ENCODE measurements at places on chromosomes 13 and 19.

DNA sequence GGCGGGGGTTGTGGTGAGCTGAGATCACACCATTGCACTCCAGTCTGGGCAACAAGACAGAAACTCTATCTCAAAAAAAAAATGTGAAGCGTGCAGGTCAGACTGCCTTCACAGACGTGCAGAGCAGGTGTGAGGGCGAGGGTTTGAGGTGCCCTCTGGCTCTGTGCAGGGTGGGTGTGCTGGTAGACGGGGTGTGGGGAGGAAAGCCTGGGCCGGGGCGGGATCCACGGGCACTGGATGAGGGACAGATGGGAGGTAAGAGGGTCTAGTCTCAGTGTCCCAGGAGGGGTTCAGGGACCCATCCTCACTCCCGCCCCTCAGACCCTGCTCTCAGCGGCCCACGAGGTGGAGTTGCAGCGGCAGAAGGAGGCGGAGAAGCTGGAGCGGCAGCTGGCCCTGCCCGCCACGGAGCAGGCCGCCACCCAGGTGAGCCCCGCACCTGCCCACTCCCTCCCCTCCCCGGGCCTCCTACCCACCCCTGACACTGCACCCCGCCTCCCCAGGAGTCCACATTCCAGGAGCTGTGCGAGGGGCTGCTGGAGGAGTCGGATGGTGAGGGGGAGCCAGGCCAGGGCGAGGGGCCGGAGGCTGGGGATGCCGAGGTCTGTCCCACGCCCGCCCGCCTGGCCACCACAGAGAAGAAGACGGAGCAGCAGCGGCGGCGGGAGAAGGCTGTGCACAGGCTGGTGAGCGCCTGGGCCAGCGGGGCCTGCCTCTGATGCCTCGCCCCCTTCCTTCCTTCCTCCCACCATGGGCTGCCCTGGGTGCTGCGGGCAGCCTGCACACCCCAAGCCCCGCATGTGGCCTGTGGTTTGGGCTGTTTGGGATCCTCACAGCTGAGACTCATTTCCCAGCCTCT lies 9.1 kb downstream of the NOP53 start:
- no peak for DNase-seq

DNA sequence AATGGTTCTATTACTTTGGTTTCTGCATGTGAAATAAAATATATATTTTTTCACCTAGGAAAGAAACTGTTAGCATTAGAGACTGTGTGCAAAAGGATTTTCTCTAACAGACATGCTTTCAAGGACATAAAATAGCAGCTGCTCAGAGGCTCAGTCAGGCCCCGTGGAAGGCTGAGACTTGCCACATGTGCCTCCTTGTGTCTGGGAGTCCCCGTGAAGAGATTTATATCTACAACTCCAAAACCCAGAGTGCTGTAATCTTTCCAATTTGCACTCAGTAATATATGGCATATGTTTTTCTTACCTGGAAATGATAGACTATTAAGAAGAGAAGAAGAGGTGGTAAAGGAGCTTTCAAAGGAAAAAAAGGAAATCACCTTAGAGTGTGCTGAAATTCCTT lies 371.6 kb upstream of the OBI1 start:
- no peak for DNase-seq

- DNase-seq = no peak
These were observed 8.8 kb downstream of the ZNF724 start for GRCh38 chr19:23241419-23241818.

DNA sequence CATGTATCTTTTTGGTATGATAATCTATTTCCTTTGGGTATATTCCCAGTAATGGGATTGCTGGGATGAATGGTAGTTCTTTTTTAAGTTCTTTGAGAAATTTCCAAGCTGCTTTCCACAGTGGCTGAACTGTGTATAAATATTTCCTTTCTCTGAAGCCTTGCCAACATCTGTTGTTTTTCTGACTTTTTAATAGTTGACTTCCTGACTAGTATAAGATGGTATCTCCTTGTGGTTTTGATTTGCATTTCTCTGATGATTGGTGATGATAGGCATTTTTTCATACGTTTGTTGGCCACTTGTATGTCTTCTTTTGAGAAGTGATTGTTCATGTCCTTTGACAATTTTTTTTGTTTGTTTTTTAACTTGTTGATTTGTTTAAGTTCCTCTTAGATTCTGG lies 61.6 kb upstream of the PCDH17 start:
- no peak for DNase-seq

- no peak for DNase-seq
These were observed 71.7 kb upstream of the WASF3 start for GRCh38 chr13:26485786-26486185.

- DNase-seq = no peak
These were observed 175.1 kb downstream of the ITGBL1 start for GRCh38 chr13:101627556-101627943.

DNA sequence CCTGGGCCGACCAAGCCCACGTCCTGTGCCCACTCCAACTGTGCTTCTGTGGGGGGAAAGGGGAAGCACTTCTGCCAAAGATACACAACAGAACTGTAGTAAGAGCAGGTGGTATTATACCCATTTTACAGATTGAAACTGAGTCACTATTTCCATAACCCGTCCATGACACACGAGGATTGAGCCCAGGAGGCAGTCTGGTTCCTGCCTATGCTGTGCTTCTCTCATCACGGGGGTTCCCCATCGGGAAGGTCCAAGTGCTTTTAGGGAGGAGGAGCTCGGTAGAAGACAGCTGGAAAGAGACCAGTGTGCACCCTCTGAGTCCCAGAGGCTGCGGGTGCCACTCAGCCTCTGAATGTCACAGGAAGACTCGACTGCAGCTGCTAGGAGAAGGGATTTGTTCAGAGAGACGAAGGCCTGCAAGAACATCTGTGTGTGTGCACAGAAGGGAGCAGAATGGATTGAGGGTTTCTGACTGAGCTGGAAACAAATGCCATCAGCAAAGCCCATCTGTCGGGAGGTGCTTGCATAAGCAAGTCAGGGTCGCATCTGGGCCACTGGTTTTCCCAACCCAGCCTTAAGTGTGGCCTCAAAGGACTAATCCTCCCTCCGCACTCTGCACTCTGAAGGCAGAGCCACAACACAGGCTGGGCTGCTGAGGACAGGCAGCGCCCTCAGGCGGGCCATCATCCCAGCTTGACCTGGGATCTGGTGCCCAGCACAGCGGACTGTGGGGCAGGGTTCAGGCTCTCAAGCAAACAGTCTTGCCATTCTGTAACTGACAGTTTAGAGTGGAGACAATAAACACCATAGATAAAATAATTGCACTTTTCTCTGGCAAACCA lies 150.0 kb downstream of the DPF1 start:
- DNase-seq = peak; percentile 99

- no peak for DNase-seq
These were observed 22.1 kb downstream of the LATS2 start for GRCh38 chr13:21039097-21039800.

- DNase-seq = no peak
These were observed 26.5 kb downstream of the RANBP3 start for GRCh38 chr19:5951338-5951861.

DNA sequence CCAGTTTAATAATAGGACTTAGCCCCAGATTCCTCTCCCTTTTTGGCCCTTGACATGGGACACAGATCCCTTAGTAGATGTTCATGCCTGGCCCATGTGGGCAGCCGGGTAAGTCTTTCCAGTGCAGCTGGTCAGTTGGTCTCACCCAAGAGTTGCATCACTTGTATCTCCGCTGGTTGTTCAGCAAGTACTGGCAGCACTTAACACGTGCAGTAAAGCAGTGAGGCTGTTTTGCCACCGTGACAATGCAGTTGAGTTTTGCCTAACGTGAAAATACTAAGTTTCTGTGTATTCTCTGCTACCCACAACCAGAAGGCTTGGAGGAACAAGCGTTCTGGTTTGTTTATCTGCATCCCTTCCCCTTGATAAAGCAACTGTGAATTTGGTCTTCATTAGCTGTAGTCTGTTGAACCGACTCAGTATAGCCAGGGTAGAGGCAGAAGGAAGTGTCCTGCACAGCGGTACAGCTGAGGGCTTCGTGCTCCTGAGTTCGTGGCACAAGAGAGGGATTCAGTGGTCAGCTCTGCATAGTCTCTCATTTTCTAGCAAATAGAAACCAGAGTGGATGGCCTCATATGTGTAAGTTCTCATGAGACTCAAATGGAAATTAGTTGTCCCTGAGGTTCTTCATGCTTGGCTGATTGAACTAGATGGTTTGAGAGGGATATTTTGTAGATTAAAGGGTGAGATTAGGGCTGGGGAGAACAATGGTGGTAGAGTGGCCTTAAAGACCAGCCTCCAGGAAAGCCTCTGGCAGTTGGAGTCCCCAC lies 50.3 kb downstream of the ARHGEF7 start:
- no peak for DNase-seq

GRCh38 chr19:10143681-10144080 lies 24.0 kb upstream of the EIF3G start:
- no peak for DNase-seq

DNA sequence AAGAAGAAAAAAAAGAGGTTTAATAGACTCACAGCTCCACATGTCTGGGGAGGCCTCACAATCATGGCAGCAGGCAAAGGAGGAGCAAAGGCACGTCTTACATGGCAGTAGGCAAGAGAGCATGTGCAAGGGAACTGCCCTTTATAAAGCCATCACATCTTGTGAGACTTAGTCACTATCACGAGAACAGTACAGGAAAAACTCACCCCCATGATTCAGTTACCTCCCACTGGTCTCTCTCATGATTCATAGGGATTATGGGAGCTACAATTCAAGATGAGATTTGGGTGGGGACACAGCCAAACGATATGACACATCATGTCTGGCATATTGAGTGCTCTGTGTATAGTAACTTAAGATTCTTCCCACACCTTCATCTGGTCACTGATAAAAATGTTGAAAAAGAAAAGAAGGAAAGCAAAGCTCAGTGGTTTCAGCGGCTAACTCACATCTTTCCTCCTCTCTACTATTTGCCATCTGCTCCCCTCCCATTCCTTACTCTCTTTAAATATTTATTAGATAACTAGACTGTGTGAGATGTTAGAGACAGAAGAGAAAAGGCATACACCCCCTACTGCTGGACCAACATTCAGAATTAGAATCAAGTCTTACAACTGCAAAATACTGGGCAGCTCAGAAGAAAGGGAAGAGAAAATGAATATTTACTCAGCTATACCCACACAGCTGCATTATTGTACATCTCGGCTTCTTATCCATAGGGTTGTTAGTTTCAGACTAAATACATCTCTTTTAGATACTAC lies 60.1 kb upstream of the AKAP11 start:
- DNase-seq = no peak

GRCh38 chr19:16076958-16077611 lies 790 bp downstream of the TPM4 start:
- DNase-seq = no peak

- DNase-seq = no peak
These were observed 8.4 kb upstream of the CEBPA start for GRCh38 chr19:33310606-33311325.

- no peak for DNase-seq
These were observed 68.8 kb downstream of the CHST8 start for GRCh38 chr19:33690378-33691029.

GRCh38 chr19:1863638-1864479 lies 480 bp upstream of the KLF16 start:
- no peak for DNase-seq

- DNase-seq = no peak
These were observed 67.8 kb downstream of the SPACA7 start for GRCh38 chr13:112443995-112444311.

DNA sequence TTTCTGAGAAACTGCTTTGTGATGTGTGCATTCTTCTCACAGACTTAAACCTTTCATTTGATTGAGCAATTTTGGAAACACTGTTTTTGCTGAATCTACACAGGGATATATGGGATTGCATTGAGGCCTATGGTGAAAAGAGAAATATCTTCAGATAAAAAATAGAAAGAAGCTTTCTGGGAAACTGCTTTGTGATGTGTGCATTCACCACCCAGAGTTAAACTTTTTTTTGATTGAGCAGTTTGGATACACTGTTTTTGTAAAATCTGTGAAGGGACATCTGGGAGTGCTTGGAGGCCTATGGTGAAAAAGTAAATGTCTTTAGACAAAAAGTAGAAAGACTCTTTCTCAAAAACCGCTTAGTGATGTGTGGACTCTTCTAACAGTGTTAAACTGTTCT lies 1683.8 kb downstream of the UQCRFS1 start:
- no peak for DNase-seq

DNA sequence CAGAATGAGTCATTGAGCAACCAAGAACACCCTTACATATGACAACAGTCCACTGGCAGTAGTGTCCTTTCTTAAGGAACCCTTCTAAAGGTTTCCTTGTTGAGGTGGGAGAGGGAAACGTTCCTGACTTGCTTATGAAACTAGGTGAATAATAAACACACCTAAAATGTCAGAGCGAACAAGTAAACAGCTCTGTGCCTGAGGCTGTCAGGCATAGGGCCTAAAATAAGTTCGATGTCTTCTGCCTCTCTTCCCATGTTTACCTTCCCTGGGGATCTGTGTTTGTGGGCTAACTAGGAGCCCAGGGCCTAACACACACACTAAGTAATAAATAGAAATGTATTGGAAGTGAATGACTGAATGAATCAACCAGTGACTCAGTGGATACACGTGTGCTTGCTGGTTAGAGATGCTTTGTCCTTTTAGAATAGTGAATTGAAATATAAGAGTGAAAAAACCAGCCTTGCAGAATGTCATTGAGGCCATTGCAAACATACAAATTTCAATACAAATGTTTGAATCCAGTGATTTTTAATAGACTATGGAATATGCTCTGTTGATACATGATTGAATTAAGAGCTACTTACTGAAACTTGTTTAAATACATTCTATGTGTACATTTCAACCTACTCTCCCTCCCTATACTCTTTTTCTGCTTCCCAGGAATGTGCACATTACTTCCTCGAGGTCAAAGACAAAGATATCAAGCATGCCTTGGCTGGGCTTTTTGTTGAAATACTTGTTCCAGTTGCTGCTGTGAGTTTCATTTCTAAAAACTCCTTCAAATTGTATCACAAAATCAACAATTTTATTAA lies 102.9 kb downstream of the FRY start:
- no peak for DNase-seq

- no peak for DNase-seq
These were observed 42.5 kb downstream of the ABCC4 start for GRCh38 chr13:95258619-95259194.

- peak; percentile 86 for DNase-seq
These were observed 711 bp upstream of the MIPEP start for GRCh38 chr13:23889615-23890607.

DNA sequence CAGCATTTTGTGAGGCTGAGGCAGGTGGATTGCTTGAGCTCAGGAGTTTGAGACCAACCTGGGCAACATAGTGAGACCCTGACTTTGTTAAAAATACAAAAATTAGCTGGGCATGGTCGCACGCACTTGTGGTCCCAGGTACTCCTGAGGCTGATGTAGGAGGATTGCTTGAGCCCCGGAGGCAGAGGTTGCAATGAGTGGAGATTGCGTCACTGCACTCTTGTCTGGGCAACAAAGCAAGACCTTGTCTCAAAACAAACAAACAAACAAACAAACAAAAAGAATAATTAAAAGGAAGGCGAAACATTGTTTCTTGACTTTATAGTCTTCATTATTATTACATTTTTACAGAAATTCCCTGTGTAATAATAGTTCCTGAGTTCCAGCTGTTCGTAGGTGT lies 15.9 kb downstream of the BIVM start:
- DNase-seq = no peak

DNA sequence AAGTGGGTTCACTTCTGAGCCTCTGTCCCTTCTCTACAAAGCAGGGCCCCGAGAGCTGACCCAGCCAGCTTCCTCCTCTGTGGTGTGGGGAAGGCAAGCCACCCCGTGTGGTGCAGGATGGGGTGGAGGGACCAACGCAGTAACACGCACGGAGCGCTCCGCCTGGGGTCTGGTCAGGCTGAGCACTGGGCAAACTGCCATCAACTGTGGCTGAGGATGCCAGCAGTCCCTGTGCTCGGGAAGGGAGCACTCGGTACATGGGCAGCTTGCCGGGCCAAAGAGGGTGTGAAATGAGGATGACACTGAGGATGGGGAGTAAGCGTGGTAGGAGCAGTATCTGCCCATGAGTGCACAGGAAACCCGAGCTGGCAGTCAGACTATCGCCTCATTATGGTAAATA lies 7.6 kb upstream of the GMIP start:
- no peak for DNase-seq
